ENCODE measurements at places on chromosomes 11 and 22.
A peak's percentile ranks its signal among the peaks of the same experiment; 100 is the strongest.

- no peaks in the 10 kb centered on the region for H3K27me3 ChIP-seq
- H3K4me1 ChIP-seq, result 0 out of 2 replicates have a peak, but pooled peaks cover 6% of the 10 kb centered on the region
- no peak overlapping the region for H3K4me3 ChIP-seq
- no peak for DNase-seq
- H3K27ac ChIP-seq, result no peak overlapping the region
Observed at GRCh38 chr11:19453651-19454257, 213.0 kb upstream of the E2F8 start.

DNA sequence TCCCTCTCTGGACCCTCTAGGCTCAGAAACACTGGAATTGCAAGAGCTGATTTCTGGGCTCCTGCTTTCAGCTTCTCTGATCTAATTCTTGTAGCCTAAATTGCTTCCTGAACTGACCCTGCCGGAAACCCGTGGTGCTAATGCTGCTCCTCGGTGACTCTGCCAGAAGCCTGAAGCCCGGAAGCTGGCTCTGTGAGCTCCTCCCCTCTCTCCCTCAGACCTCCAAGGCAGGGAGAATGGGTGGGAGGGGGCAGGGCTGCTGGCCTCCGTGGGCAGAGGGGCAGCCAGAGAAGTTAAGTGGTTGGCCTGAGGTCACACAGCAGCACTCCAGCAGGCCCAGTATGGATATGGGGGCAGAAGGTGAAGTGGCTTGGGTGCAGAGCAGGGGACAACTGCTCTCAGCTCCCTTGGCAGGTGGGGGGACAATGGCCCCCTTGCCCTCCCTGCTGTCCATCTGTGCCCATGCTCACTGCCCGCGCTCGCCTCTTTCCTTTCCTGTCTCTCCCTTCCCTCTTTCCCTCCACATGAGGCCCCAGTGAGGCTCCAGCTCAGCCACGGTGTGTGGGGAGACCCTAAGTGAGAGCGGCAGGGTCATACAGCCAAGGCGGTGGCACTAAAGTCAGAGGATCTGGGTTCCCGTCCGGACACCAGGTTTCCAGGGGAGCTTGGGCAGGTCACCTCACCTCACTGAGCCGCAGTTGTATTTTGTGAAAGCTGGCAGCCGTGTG is 16.2 kb downstream of the CAPN5 start:
- no peak overlapping the region for H3K27ac ChIP-seq
- H3K27me3 ChIP-seq, result no peaks in the 10 kb centered on the region
- no peaks in the 10 kb centered on the region for H3K36me3 ChIP-seq
- H3K4me1 ChIP-seq, result peaks cover 14% of the 10 kb centered on the region
- H3K4me3 ChIP-seq, result no peak overlapping the region

- no peak for DNase-seq
- peaks cover 5% of the 10 kb centered on the region for H3K27me3 ChIP-seq
- no peak overlapping the region for H3K27ac ChIP-seq
- no peaks in the 10 kb centered on the region for H3K36me3 ChIP-seq
- peaks cover 3% of the 10 kb centered on the region for H3K4me1 ChIP-seq
Observed at GRCh38 chr11:115383431-115383830, 120.8 kb downstream of the CADM1 start.

DNA sequence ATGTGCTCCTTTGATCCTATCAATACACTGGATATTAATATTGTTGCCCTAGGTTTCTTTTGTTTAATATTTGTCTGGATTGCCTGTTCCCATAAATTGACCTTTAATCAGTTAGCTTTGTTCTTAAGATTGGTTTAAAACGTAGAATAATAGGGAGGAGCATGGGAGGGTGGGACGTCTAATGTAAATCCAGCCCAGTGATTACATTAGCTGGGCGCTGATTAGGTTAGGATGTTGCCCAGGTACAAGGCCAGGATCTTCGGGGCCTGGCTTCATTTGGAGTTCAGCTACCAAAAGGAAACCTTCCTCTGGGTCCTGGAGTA is at the start of gene SRSF8:
SRSF8 (plus strand) TSS at position 204 of the 323 bp plus-strand sequence. CDS start 308 bp downstream, outside the sequence.
- peak within 1 kb of the TSS; percentile 75 for H3K27ac ChIP-seq
- H3K27me3 ChIP-seq, result no peaks in the 10 kb centered on the region
- DNase-seq, result no peak
- H3K4me1 ChIP-seq, result 0 out of 2 replicates have a peak, but pooled peaks cover 3% of the 10 kb centered on the region

DNA sequence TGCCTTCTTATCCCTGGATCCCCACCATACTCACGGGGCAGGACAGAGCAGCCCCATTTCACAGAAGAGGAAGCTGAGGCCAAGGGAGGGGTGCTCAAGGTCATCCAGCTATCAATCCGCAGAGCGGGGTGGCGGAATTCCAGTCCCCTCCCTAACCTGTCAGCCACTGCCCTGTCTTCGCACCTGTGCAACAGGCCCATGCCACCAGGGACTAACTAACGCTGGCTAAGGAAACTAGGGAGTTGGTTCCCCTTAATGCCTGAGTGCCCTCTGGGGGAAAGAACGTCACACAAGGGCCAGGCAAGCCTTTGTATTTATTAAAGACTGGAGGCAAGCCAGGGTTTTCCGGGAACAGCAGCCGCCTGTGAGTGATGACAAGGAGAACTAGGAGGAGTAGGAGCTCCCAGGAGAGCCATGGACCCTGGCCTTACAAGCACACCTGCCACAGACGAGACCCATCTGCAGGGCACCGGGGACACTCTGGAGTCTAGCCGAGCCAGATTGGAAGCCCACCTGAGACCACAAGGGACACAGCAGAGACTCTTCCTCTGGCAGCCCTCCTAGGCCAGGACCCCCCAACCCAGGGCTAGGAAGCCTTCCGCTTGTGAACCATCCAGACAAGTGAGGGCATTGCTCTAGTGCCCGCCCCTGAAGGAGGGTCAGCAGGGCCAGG is 64.4 kb downstream of the MYH9 start:
- no peaks in the 10 kb centered on the region for H3K27me3 ChIP-seq
- no peak overlapping the region for H3K4me3 ChIP-seq
- H3K36me3 ChIP-seq, result peaks cover 70% of the 10 kb centered on the region
- H3K4me1 ChIP-seq, result no peaks in the 10 kb centered on the region

DNA sequence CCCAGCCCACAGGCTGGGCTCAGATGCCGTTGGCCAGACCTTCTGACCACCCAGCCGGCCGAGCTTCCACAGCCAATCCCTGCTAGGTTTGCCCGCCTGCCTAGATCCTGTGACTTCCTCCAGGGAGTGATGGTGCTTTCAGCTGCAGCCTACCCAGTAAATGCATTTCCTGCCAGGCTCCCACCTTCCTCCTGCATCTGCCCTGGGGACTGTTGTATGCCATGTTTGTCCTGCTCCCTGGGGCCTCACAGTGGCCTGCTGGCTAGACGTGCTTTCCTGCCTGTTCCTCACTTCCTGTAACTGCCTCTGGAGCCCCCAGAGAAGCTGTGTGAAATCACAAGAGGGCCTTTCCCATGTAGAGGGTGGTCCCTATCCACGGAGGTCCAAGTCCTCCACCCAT is 86.2 kb downstream of the GALNT18 start:
- H3K27me3 ChIP-seq, result no peaks in the 10 kb centered on the region
- H3K4me3 ChIP-seq, result no peak overlapping the region
- H3K27ac ChIP-seq, result no peak overlapping the region

DNA sequence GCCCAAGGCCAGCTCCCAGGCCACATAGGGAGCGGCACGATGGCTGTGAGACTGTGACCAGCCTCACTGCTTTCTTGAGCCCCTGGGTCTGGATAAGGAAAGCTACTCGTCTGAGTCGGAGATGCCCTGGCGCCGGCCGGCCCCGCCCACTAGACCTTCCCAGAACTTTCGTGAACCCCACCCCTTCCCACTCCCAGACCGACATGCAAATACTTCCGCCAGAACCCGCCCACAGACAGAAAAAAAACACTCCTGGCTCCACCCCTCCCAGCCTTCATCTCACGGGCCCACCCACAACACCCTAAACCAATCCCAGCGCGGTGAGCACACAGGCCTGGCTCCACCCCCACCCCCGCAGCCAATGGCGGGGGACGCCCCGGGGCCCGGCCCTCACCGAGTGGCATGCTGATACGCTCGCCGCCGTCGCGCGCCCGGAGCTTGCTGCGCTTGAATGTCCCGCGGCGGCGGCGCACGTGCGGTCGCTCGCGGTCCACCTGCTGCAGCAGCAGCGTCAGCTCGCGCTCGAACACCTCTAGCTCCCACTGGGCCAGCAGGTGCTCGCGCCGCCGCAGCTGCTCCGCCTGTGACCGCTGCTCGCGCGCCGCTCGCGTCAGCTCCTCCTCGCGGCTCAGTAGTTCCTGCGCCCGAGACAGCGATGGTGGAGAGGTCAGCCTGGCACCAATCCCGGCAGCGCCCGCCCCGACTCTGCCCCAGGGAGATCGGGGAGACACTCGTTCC is 7.0 kb downstream of the MAP3K11 start:
- H3K4me3 ChIP-seq, result no peak overlapping the region
- peaks cover 32% of the 10 kb centered on the region for H3K36me3 ChIP-seq
- H3K27me3 ChIP-seq, result no peaks in the 10 kb centered on the region
- peaks cover 4% of the 10 kb centered on the region for H3K4me1 ChIP-seq
- no peak for DNase-seq
- no peak overlapping the region for H3K27ac ChIP-seq

DNA sequence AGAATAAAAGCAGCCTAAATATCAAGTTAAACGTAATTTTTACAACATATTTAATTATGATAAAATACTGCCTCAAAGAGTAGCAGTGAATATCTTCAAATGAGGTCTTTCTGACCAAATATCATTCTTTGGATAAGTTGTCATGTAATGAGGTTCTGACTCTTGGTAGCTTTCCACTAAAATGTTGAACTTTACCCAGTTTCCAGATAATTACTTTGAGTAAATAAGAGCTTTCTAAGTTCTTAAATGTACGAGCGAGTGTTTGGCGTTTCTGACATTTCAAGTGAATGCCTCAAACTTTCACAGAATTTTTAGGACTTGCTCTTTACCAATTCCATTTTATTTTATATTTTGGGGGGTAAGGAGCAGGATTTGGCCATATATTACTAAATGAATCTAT is 1515.2 kb downstream of the FAM181B start:
- no peak for DNase-seq
- no peaks in the 10 kb centered on the region for H3K4me1 ChIP-seq
- H3K27me3 ChIP-seq, result no peaks in the 10 kb centered on the region
- H3K4me3 ChIP-seq, result no peak overlapping the region
- H3K27ac ChIP-seq, result no peak overlapping the region
- no peaks in the 10 kb centered on the region for H3K36me3 ChIP-seq

DNA sequence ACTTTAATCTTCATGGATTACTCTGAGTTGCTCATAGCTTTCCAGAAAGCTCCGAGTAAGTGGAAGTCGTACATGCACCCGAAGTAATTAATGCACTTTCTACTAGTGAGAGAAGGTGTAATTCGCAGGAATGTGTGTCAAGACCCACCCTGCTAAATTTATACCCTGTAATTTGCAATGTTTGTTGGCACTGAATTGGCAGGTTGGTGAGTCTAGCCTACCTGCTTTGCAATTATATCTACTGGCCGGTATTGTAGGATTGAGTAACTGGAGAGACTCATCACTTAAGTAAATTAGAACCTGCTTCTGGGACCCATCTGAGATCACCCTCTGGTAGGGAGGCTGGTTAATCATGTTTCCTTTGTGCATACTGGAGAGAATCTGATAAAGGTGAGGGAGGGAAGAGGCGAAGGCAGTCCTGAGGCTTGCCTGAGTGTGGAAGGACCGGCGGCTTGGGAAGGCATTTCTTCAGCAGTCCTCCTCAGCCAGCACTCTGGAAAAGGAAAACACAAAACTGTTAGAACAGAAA is 63.3 kb downstream of the LDLRAD3 start:
- H3K4me3 ChIP-seq, result no peak overlapping the region
- no peaks in the 10 kb centered on the region for H3K36me3 ChIP-seq
- DNase-seq, result no peak
- H3K4me1 ChIP-seq, result no peaks in the 10 kb centered on the region

- no peak for DNase-seq
- H3K4me3 ChIP-seq, result no peak overlapping the region
- H3K27me3 ChIP-seq, result no peaks in the 10 kb centered on the region
- H3K4me1 ChIP-seq, result no peaks in the 10 kb centered on the region
- H3K27ac ChIP-seq, result no peak overlapping the region
Observed at GRCh38 chr11:134529212-134530096, 117.4 kb upstream of the B3GAT1 start.

DNA sequence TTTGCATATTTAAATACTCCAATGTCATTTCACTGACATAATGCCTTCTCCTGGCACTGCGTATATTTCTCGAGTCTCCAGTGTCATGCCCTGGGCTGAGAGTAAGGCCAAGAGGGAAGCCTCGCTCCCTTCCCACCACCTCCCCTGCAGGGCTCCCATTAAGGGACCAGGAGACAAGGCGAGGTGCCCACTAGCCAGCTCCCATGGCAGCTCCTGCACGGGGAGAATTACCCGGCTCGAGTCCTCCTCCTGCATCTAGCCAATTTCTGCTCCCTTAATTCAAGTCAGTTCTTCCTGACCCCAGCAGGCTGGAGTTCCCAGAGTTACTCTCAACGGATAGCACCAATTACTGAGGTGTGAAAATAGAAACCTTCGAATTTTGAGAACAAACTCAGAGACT is 31.9 kb downstream of the OPCML start:
- no peak overlapping the region for H3K4me3 ChIP-seq
- DNase-seq, result no peak
- H3K27me3 ChIP-seq, result no peaks in the 10 kb centered on the region
- H3K4me1 ChIP-seq, result no peaks in the 10 kb centered on the region
- H3K36me3 ChIP-seq, result no peaks in the 10 kb centered on the region

DNA sequence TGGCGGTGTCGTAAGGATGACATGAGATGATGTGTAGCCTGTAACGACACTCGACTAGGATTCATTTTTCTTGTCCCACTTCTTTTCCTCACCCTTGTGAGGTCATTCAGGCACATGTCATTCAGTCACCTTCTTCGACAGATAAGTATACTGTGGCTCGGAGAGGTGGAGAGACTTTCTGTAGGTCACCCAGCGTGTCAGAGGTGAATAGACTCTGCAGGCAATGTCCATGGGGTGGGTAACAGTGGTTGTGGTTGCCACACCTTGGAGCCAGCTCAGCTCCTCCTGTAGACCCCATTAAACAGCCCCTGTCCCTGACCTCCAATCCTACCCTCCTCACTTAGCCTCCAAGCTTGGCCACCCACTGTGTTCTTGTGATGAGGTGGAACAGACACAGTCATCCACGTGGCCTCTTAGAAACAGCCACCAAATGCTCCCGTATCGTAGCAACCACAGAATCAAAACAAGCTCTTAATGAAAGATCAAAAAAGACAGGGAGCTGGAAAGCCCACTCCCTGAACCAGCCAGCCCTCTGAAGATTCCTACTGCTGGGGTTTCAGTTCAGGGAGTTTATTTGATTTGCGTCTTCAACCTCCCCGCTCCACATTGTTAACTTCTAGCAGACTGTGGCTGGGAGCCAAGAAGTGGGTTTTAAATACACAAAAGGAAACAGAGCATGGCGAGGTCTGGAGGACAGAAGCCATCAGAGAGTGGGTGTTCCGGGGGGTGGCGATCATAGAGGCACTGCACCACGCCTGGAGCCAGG is 89.0 kb upstream of the GRK3 start:
- no peak for DNase-seq
- no peaks in the 10 kb centered on the region for H3K36me3 ChIP-seq
- H3K27ac ChIP-seq, result no peak overlapping the region
- H3K4me1 ChIP-seq, result peaks cover 4% of the 10 kb centered on the region

Measured in GM12878 (cell line).